ENCODE measurements at places on chromosomes 2 and 18.

DNA sequence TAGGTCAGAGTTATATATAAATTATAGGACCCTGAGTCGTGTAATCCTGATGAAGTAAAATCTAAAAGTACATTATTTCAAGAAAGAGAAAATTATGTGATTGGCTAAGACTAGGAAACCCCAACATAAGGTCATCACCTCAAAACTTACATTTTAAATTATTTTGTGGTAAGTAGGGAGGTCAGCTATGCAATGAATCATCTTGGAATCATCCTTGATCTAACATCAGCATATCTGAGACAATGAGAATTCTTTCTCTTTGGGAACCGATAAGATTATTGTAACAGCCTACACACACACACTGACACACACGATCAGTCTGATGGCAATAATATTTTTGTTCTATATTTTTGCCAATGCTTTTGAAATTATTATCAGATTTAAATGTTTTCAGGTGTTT is 904.8 kb upstream of the CHAC2 start:
- peak; percentile 46 for DNase-seq

- DNase-seq: no peak
Measured at GRCh38 chr2:168064011-168064998, 183.1 kb downstream of the STK39 start.

DNA sequence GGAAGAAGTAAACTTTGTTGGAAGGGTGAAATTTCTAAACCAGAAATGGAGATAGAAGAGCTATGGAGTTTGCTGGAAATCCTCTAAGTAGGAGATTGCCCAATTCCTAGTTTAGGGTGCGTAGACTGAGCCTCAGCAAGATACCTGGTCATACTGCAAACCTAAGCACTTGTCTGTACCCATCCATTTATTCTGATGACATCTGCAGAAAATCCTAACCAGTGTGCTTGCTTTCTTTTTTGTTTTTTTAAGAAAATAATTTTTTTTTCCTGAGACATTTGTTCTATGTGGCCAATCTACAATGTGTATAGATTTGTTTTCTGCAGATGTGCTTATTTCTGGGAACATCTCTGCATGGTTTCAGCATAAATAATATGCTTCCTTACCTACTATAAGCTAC is 144.7 kb downstream of the LYPD6B start:
- DNase-seq: no peak

DNA sequence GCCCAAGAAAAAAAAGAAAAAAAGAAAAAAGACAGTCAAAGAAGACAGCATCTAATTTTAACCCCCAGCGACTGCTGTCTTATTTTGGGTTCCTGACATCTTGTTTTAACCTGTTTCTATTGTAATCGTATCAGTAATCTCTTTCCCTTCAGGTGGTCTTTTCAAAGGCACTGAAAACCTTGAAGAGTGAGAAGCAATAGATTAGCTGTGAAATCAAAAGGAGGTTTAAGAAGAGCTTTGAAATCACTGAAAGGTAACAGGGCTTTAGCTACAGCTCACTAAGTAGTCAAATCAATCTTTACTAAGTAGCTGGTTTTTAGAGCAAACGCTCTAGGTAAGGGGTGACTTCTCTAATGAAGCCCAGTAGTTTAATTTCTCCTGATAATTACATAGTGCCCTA is 5.4 kb upstream of the TANC1 start:
- DNase-seq: no peak

GRCh38 chr2:162197069-162197825 is 45.2 kb upstream of the GCG start:
- DNase-seq: peak; percentile 45

DNA sequence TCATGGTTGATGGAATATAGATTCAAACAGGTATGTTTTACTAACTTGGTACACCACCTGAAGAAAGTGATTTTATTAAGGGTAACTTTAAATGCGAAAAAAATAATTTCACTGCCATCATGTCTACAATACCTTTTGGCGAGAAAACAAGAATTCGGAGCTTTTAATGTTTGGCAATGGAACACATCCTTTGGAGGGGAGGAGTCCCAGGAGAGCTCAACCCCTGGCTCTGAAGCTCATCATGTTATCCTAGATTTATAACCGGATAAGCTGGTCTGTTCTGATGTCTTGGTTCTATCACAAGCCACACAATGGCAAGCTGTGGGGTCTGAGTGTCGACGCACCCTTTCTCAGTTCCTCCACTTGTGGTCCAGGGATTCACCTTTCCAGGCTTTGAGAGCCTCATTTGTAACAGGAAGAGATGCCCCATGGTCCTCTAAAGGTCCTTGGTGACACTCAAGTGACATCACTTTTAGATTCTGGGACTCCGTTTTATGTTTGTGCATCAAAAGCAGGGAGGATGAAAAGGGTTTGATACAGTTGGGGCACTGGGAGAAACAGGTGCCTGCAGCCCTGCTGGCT is 172.7 kb downstream of the BCL2 start:
- no peak for DNase-seq
